EL (cell line): ENCODE measurements at places on chromosomes 3 and 15.

DNA sequence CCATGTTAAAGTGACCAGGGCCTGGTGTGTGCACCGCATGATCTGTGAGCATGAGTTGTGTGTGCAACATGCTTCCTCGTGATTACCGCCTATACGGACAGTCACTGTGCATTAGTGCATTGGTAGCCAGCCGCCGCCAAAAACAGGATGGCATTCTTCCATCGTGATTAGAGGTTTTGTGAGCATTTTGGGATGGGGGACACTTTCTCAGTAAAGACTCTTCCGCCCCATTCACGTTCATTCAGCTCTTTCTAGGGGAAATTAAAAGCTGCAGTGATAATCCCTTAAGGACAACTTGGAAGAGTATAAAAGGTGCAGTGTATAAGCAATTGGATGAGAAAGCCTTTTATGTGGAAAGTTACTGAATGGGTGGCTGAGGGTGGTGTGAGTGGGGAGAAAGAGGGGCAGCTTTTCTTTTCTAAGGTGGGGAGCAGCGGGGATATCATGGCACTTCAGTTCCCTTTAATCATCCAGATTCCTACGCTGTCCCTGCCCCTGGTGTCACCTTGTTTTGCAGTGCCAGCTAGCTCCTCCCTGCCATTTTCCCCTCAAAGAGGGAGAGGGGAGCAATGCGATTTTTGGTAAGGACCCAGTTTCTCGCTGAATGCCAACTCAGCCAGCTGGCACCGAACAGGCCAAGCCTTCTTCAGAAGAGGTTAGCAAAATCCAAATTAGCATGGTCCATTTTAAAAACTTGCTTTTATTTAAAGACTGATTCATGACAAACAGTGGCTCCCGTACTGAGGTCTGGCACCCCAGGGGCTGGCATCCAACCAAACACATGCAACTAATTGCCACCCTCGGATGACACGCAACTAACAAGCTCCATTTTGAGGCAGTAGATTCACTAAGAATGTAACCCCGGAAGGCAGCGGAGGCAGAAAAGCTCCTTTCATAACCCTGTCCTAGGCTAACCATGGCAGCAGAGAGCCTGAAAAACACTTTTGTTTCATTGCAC is 447.8 kb downstream of the FHIT start:
- DNase-seq: no peak

- peak; percentile 37 for DNase-seq
These were observed 52.4 kb downstream of the HEG1 start for GRCh38 chr3:125003369-125003853.

- DNase-seq: no peak
These were observed 2.6 kb upstream of the GBE1 start for GRCh38 chr3:81764002-81764401.

- DNase-seq: no peak
These were observed 13.6 kb downstream of the NISCH start for GRCh38 chr3:52469001-52469400.

- DNase-seq: peak; percentile 80
These were observed 176.8 kb downstream of the ABHD5 start for GRCh38 chr3:43867436-43868072.

DNA sequence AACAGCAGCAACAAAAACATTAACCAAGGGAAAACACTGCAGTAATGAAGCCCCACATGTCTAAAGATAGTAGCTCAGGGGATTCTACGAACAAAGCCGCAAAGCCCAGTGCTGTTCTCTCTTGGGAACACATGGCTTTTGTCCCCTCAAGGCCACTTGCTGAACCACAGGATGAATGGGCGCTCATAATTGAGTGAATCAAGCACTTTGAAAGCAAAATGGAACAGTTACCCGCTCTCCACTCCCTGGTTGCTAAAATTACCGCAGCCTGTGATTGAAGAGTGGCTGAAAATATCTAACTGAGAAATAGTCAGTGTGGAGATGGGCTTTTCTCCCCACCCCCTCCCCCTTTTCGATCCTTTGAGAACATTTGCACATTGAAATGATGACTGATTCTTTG is 39.6 kb downstream of the RASGRF1 start:
- DNase-seq: no peak

GRCh38 chr3:17182166-17182565 is 297.4 kb downstream of the PLCL2 start:
- DNase-seq: no peak

DNA sequence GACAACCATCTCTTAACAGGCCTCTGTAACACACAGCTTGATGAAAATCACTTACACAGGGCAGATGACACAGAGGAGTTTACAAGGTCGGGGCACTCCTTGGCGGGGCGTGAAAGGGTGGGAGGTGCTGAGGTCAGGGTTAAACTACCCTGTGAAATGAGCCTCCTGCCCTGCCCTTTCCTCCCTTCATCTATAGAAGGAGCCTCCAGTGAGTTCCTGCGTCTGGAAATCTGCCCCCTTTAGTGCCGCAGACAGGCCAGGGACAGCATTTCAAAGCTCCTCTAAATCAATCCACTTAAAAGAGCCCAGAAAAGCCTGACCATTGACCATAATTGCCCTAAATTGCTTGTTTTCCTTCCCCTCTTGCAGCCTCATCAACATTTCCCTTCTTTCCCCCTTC is 1.9 kb downstream of the ROBO1 start:
- no peak for DNase-seq

GRCh38 chr3:149657321-149657925 is 402 bp downstream of the WWTR1 start:
- DNase-seq: peak; percentile 59

- DNase-seq: no peak
These were observed 100.4 kb downstream of the DAPK2 start for GRCh38 chr15:63945838-63946298.

- peak; percentile 74 for DNase-seq
These were observed 69.6 kb upstream of the RASGRF1 start for GRCh38 chr15:79160211-79160610.

DNA sequence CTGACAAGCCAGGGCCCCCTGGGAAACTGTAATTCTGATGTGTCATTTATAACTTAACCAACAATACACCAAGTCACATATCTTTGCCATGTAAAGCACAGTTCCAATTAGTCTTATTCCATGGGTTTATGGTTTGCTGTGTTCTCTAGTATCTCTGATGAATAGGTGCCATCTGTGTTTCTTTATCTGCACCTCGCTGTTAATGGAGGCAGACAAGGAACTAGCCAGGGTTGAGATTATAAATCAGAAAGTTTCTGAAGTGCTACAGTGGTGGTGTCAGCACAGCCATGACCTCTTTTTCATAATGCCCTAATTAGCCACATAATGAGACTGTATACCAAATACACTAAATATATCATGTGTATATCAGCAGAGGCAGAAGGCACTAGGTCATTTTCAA is 866.4 kb downstream of the PLOD2 start:
- DNase-seq: no peak

DNA sequence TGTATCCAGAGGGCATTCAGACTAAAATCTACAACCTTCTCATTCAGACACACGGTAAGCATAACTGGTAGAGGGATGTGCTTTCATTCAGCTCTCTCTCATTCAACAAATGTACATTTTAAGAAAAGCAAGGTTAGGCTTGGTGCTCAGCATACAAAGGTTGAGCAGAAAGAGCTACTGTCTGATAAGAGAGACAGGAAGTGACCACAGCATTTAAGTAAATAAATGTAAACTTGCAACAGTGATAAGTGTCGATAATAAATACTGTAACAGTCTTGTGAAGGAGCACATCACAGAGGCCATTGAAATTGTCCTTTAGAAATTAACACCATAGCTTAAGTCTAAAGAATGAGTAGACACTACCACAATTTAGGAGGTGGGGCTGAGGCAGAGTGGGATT is 3.4 kb downstream of the CD96 start:
- no peak for DNase-seq

DNA sequence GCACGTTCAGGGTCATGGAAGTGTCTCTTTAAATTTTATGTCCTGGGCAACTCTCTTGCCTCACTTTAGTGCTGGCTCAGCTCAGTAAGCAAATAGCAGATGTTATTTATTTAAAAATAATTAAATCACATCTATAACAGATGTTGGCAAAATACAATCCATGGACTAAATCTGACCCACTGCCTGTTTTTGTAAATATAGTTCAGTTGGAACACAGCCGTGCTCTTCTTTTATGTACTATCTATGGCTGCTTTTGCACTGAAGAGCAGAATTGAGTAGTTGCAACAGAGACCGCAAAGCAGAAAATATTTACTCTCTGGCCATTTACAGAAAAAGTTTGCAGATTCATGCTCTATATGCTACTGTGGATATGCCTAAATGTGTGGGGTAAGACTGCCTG is 79.2 kb downstream of the SAMMSON start:
- no peak for DNase-seq
